Stomach (tissue), 19 donors: ENCODE measurements at places on chromosomes 6 and 20.
A peak's percentile ranks its signal among the peaks of the same experiment; 100 is the strongest.

DNA sequence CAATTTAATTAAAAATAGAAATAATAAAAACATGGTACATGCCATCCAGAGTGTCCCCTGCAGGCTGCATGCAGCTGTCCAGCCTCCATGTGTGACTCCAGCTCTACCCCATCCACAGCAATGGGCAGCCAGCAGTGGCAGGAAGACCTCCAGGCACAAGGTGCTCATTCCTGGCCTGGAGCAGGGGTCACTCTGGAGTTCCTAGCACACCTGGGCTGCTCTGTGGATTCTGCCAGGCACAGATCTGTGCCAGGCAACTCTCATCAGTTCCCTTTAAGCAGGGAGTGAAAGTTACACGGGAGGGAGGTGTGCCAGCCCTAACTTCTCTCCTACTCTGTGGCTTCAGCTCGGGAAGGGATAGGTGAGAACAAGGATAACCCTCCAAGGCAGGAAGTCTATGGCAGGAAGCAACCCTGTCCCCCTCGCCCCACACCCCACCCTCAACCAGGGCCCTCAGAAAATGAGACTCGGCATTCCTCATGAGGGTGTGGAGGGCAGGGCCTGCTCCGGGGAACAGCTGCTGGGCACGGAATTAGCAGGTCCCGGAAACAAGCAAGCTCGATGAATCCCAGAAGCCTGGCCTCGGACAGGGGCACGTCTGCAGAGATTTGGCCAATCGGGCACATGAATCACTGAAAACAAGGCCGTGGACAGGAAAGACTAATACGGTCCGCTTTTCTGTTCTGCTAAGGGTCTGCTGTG lies 10.0 kb downstream of the JPH2 start:
- DNase-seq: peak; percentile 48

DNA sequence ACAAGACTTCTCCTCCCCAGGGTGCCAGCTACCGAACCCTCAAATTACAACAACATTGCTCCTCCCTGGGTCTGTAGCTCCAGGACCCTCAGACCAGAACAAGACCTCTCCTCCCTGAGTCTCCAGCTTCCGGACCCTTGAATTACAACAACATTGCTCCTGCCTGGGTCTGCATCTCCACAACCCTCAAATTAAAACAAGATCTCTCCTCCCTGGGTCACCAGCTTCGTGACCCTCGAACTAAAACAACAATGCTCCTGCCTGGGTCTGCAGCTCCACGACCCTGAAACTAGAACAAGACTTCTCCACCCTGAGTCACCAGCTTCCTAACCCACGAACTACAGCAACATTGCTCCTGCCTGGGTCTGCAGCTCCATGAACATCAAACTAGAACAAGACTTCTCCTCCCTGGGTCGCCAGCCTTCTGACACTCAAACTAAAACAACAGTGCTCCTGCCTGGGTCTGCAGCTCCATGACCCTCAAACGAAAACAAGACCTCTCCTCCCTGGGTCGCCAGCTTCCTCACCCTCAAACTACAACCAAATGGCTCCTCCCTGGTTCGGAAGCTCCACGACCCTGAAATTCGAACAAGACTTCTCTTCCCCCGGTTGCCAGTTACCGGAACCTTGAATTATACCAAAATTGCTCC lies 324.5 kb downstream of the PREX1 start:
- no peak for DNase-seq

- no peak for DNase-seq
Observed at GRCh38 chr6:38134704-38135088, 315.2 kb downstream of the ZFAND3 start.

DNA sequence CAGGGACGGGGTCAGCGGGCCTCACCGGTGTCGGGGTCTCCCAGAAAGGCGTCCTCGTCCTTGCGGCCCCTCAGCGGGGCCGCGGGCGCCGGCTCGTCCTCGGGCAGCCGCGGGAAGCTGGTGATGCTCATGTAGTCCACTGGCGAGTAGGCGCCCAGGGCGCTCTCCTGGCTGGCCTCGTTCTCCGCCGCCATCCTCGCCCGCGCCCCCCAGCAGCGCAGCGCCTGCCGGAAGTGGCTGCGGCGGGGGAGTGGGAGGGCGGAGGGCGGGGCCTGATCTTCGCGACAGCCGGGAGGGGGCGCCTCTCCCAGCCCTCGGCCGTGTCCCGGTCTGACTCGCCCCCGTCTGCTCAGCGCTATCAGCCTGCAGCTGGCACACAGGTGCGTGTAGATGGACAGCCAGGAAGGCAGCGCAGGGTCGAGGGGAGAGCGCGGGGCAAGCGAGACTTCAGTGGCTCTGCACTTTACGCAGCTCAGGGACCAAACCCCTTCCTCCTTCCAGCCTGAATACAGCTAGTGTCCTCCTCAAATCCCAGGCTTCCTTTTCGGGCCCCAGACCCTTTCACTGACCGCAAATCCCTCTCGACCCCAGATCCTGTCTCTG lies at the start of gene GGT7:
GGT7 (minus strand) TSS at position 235 of the 603 bp plus-strand sequence; CDS start at position 194, 41 bp downstream.
- DNase-seq: peak; percentile 94

DNA sequence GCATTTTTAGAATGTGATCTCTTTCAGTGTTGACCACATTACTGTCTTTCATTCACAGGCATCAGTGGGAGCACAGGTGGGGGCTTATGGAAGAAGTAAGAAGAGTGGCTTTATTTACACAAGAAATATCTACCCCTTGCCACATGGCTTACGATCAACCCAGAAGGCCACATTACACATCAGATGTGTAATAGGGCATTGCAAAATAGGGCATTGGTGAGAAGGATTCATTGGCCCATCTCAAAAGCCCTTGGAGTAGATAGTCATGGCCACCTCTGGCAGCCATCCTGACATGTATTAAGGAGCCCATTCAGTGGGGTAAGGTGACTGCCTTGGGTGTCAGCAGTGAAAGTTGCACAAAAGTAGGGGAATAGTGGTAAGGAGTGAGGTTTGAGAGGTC lies 97.5 kb downstream of the MAFB start:
- no peak for DNase-seq

DNA sequence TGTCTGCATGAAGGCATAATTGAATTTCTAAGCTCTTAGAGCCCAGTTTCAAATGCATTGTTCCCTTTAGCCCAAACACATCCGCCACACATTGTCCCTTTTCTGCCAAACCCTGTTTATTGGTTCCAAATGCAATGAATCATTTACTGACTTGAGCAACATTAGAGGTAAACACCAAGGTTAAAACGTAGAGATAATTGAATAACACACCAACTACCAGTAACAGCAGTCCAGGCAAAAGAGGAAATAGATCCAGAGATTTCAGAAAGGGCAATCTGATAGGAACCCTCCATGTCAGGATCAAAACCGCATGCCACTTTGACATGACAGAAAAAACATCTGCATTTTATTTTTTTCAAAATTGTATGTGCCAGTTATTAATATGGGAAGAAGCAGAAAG lies 114.8 kb downstream of the PKHD1 start:
- DNase-seq: no peak

DNA sequence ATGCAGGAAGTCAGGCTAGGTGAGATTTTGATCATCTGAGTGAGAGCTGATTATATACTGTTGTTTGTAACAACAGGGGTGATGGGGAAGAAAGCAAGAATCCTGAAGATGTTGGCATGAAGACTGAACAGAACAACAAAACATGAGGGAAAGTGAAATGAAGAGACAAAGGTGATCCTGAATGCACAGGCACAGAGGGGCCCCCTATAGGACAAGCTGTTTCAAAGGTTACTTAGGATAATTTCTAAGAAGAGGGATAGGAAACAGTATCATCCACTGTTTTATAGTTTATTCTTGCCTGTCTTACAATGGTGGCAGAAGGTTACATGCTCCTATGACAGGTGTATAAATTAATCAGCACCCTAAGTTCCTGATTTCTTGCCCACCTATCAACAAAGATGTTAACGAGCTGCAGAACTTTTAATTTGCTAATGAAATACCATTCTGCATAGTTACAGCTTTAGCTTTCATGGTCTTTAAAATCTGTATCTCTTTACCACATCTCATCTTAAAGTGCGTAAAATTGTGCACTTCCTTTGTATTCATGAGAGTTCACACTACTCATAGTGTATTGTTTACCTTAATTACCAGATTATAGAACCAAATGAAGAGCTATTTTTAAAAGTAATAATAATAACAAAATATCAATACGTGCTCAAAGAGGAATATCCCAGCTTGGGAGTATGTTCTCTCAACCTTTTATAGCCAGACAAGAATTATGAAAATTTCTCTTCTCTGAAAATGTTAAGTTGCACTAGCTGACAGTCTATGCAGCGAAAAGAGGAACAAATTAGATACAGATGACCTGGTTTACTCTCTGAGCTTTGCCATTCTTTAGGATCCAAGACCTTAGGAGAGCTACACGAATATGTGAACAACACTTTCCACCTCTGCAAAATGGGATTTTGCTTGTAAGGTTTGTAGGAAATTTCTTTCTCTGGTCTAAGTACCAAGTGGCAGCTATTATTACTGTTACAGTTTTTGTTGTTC lies 192.5 kb downstream of the EDN1 start:
- DNase-seq: no peak

GRCh38 chr6:169035385-169036240 lies 218.0 kb downstream of the THBS2 start:
- DNase-seq: no peak

- DNase-seq: no peak
Observed at GRCh38 chr6:958488-958887, 265.5 kb upstream of the EXOC2 start.

DNA sequence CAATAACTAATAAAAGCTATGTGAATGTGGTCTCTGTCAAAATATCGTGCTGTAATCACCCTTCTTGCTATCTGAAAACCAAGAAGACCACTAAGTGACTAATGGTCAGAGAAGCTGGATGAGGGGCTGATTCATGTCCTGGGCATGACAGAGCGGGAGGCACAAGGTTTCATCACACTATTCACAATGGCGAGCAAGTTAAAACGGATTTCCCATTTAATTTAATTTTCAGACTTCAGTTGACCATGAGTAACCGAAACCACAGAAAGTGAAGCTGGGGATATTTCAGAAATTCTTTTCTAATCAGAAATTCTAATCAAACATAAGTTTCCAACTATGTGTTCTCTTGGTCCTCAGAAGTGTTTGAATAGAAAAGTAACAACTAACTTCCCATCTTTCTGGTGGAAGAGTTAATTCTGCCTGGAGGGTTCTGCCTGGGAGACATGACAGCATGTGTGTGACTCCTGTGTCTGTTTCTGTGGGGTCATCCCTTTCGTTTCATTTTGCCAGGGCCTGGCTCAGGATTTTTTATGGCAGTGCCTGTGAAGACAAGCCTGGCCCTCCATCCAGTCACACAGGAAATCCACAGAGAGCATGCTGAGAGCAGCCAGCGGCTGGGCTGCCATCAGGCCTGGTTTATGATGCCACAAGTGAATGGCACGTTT lies 98.9 kb downstream of the FAM120B start:
- no peak for DNase-seq

- DNase-seq: no peak
Observed at GRCh38 chr20:24698189-24698588, 228.8 kb downstream of the SYNDIG1 start.

- DNase-seq: peak; percentile 61
Observed at GRCh38 chr6:39865011-39865888, 69.0 kb downstream of the MOCS1 start.

DNA sequence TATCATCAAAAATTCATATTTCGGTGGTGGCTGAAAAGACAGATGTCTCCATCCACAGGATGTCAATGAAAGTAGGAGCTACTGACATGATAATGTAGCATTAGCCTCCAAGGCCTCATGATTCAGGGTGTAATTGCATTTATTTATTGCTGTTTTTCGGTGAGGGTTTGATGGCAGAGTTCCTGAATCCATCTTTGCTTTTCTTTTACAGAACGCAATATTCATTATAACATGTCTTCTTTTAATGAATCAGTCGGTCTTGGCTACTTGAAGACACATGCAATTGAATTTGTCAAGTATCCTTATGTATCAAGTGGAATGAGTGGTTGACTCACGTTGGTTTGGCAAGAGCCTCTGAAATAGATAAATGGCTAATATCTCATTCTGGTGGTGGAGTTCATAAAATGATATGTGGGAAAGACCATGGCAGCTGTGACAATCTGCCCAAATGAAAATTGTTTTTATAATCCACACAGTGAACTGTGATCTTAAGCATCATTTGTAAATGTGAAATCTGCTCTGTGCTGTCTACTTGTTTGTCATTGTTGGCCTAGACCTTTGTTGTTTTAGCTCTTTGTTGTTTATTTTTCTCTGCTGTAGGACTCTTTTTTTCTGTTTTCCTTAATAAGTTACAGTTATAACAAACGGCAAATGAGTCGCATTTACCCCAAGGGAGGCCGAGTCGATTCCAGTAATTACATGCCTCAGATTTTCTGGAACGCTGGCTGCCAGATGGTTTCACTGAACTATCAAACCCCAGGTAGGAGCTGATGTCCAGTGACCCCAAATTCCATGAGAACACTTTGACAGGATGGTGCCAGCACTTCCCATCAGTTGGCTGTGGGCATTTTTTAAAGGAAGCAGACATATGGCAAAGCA lies 105.7 kb upstream of the LAMP5 start:
- DNase-seq: no peak

- DNase-seq: peak; percentile 36
Observed at GRCh38 chr6:140001821-140002341, 627.4 kb upstream of the CITED2 start.

DNA sequence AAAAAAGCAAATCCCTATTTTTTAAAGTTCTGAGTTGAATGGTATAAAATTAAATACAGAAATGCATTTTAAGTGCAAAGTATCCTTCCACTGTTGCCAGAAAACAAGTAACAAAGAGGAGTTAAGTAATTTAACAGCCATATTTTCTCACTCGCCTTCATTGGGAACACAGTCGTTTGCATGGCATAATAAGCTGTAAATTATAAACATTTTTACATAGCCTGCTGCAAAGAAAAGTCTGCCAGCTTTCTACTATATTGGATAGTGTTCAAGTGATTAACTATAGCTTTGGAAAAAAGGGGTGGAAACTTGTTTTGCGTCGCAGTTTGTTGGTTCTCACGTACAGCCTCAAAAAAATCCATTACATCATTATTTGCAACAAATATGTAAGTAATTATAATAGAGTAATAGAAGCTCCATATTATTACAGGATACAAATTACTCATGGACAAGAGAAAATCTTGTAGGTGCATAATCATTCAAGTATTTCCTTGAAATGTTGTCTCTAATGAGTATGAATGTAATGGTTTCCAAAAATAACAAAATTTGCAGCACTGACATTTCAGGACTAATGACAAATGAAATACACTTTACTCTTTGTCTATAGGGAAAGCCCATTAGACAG lies 139.3 kb downstream of the PDSS2 start:
- DNase-seq: no peak

- no peak for DNase-seq
Observed at GRCh38 chr20:10412591-10413408, 21.2 kb downstream of the MKKS start.

DNA sequence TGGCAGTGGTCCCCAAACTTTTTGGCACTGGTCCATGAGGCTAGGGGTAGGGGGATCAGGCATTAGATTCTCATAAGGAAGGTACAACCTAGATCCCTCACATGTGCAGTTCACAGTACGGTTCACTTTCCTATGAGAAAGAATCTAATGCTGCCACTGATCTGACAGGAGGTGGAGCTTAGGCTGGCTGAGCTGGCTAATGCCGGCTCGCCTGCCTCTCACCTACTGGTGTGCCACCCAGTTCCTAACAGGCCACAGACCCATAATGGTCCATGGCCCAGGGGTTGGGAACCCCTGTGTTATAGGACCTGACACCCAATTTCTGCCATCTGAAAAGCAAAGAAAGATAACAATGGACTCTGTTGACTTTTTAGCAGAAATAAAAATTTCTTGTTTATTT lies 199.6 kb downstream of the GMPR start:
- DNase-seq: peak; percentile 34
